ENCODE measurements at places on chromosomes 6 and 20. TPM values are rescaled to one million over a fixed set of nuclear protein-coding genes. Genes with fewer than 3 reads are reported as not detected.
A peak's percentile ranks its signal among the peaks of the same experiment; 100 is the strongest.

BPIFB4 gene
- polyA plus RNA-seq: not detected

CDH4 gene
- polyA plus RNA-seq: not detected

GRCh38 chr6:154134471-154135147, 95.6 kb downstream of the OPRM1 start:
- DNase-seq: no peak

DNA sequence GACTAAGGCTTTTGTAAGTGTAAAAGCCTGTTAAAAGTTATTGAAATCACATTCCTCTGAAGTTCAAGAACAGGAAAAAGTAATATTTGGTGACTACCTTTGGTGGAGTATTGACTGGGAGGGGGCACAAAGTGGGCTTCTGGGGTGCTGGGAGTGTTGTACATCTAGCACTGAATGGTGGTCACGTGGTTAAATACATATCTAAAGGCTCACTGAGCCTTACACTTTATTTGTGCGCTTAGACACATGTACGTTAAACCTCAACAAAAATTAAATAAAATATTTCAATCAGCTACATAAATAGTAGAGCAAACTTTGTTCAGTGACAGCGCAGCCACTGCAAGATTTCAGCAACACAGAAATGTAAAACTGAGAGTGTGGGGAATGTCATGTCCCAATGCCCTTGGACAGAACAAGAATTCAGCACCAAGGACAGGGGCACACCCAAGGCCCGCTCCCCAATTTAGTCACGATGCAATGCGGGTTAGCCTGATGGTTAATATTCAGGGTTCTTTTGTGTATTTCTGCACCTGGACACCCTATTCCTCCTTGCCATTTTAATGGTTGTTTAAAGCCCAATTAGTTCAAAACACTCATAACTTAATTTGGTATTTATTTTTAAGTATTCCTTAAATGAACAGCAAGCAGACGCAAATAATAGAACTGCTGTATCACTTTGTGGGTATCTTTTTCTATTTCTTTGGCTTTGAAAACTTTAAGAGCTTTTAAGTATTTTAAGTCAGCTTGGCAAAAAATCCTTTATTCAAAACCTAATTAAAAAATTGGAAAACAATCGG, 37.4 kb downstream of the ANGPT4 start:
- no peak for DNase-seq

- peak; percentile 17 for DNase-seq
Measured at GRCh38 chr20:58938541-58938940, 42.5 kb upstream of the NELFCD start.

DNA sequence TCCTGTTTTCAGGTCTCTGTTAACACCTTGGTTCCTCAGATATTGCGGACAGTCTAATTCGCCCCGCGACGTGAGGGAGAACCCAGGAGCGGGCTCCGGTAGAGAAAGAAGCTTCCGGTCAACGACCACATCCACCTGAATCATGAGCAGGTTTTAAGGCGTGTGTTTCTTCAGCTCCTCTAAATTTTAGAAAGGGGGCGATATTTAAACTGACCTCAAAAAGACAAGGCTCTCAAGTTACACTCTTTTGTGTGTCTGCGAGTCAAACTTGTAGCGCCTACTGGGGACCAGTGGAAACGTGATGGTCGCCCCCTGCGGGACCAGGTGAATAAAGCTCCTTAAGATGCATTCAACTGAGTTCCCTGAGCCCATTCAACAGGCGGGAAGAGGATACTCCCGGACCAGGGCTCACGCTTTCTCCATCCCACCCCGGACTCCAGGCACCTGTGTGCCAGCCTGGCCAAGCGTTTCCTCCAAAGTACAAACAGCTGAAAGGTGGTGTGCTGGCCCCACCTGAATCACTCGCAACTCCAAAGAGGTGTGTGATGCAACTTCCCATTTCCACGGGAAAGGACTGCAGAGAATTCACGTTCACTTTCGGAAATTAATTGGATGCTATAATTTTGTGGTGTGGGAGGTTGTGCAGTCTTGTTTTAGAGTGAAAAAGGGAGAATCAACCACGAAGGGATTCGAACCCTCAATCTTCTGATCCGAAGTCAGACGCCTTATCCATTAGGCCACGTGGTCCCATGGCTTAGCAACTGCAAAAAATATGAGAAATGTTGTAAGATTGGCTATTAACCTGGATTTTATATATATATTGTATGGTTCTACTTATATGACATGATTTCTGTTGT, 17.0 kb downstream of the GPX5 start:
- DNase-seq: peak; percentile 1

DNA sequence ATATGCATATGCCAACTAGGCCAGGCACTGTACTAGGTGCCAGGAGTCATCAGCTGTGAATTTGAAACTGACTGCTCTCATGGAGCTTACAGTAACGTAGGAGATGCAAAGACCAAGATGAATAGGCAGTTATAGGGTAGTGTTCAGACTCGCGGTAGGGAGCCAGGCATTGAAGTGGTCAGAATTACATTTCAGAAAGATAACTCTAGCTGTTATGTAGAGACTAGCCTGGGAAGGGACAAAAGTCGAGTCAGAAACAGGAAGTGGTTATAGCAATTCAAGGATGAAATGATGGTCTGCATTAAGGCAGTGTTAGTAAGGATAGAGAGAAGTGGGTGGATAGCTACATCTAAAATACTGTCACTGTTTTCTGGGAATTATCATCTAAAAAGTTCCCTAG, 56.6 kb downstream of the PCMT1 start:
- no peak for DNase-seq

DNA sequence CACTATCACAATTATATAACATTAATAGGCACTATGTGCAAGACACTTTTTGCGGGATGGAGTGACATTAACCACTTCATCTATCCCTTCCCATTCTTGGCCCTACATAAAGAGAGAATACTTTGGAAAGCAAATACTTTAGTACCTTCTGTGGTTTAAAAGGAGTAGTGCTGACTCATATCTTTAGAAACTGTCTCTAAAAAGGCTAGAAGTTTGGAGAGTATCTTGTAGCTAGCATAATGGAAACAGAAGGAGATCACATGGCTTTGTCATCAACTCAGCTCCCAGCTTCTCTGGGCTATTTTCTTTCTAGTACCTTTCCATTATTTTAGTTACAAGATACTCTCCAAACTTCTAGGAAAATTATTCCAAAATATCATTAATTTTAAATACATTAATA, 157.5 kb downstream of the ADGRG6 start:
- no peak for DNase-seq

DNA sequence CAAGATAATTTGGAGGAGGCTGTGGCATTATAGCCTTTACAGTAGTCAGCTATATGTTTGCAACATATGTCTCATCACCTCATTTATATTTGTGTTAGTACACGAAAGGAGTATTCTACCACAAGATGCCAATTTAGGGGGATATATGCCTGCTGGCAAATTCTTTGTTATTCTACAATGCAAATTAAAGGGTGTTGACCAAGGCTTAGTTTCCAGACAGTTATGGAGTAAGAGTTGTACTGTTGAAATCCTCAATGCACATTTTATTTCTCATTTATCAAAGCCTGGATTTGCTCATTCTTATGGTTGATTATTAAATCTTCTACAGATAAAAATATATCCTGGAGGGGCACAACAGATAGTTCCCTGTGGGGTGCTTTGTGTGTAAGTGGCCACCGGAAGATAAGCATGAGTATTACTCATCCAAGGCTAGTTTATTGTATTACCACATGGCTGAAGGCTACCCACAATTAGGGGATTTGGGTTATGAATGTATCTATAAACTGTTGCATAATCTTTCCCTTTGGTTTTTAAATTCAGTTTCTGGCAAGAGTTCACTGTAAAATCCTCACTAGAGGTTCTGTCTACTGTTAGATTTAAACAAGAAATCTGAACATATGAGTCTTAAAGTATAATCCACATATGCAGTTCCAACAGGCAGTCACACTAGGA, 9.0 kb downstream of the CST9 start:
- DNase-seq: no peak

- no peak for DNase-seq
Measured at GRCh38 chr6:135866445-135867123, 15.1 kb downstream of the PDE7B start.

- DNase-seq: no peak
Measured at GRCh38 chr6:13147376-13147775, 181.0 kb downstream of the TBC1D7 start.

All from naive B cell (primary cell).